ENCODE measurements at places on chromosomes 1 and 21.

- DNase-seq, result no peak
Measured at GRCh38 chr21:34793471-34793870, 124.7 kb downstream of the CLIC6 start.

- no peak for DNase-seq
Measured at GRCh38 chr21:16865632-16866031, 647.2 kb upstream of the CXADR start.

DNA sequence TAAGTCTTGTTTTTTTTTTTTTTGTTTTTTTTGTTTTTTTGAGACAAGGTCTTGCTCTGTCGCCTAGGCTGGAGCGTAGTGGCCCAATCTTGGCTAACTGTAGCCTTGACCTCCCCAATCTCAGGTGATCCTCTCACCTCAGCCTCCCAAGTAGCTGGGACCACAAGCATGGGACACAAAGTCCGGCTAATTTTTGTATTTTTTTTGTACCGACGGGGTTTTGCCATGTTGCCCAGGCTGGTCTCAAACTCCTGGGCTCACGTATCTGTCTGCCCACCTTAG is 6.1 kb downstream of the LCK start:
- no peak for DNase-seq

DNA sequence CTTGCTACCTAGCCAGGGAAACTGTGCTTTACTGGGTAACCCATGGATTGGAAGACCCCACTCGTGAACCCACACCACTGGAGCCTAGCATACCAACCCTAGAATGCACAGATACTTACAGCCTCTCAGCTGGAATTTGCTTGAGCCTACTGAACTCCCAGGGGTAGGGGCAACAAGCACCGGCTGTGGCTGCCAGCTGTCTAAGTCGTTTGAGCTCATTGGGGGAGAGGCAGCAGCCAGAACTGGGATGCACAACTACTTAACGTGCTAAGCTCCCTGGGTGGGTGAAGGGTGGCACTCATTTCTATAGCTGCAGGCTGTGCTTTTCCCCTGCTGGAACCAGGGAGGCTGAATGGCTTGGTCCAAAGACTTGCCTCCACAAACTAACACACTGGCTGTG is 212.4 kb downstream of the ZNF648 start:
- DNase-seq, result no peak

DNA sequence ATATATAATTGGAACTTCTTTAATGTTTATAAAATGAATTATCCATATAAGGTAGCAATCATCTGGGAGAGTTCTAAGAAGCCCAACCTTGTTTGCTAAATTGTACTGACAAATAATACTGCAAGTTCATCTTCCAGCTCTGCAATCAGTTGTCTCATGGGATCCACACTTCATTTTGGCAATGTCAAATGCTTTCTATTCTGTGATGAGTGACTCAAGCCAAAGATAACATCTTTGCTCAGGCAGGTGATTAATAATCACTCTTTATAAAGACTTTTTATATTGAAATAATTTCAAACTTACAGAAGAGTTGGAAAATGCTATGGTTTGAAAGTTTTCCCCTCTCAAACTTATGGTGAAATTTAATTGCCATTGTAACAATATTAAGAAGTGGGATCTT is 67.2 kb downstream of the SLC44A5 start:
- DNase-seq, result no peak

GRCh38 chr1:6982860-6983259 is 197.6 kb downstream of the CAMTA1 start:
- DNase-seq, result no peak

DNA sequence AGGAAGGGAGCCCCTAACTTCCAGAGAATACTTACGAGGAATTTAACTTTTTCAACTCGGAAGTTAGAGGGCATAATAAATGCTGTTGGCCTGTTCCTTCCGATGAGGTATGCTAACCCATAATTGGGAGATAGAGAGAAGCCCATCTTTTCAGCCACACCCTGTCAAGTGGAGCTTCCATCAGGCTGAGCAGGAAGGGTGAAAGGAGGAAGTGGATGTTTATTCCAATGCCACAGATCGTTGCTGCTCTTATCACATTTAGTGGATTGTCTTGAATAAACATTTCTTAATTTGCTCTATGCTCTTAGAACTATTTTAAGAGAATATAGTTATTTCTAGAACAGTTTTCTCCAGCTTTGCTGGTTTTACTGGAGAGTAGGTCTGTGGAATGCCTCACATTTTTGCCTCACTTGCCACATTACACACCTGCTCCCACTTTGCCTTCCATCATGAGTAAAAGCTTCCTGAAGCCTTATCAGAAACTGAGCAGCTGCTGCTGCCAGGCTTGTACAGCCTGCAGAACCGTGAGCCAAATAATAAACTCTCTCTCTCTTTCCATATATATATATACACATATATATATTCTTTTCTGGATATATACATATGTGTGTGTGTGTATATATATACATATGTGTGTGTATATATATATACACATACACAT is 60.0 kb upstream of the RGS21 start:
- no peak for DNase-seq

DNA sequence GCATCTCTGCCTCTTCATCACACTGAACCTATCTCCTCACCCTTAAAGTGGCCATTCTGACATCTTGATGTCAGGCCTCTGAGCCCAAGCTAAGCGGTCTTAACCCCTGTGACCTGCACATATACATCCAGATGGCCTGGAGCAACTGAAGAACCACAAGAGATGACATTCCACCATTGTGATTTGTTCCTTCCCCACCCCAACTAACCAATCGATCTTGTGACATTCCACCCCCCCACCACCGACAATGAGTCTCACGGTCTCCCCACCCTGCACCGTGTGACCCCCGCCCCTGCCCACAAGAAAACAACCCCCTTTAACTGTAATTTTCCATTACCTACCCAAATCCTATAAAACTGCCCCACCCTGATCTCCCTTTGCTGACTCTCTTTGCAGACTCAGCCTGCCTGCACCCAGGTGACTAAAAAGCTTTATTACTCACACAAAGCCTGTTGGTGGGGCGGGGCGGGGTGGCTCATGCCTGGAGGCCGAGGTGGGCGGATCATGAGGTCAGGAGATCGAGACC is 21.0 kb upstream of the PINK1 start:
- DNase-seq, result no peak

DNA sequence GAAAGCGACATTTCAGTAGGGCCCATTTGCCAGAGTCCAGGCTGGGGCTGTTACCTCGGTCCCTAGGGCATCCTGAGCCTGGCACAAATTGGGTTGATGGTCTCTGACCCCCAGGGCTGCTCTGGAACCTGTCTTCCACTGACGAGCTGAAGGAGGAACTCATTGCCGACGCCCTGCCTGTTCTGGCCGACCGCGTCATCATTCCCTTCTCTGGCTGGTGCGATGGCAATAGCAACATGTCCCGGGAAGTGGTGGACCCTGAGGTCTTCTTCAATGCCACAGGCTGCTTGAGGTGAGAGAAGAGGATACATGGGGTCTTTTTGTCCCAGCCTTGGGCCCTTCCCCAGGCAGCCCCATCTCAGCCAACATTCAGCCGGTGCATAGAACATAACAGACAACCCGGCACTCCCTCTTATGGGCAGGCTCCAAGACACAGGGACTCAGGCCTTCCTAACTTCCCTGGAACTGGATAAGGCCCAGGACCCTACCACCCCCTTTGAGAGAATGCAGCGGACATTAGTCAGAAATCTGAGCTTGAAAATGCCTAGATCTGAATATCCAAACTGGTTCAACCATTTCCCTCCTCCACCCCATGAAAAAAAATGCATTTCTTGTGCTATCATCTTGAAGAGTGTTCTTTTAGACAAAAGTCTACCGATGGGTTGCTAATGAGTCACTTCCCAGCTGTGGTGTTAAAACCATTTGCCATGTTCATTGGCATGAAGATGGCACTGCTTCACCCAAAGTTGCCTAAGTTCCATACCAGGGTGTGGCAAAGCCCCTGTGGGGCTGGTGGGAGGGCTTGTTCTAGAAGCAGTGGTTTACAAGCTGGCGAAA is 35.4 kb downstream of the PKP1 start:
- DNase-seq, result no peak

- no peak for DNase-seq
Measured at GRCh38 chr1:209723756-209724693, 19.4 kb downstream of the HSD11B1 start.

Data from GM19239 (cell line).